Tibial nerve (tissue), 4 donors: ENCODE measurements at places on chromosomes 13 and 19.

DNA sequence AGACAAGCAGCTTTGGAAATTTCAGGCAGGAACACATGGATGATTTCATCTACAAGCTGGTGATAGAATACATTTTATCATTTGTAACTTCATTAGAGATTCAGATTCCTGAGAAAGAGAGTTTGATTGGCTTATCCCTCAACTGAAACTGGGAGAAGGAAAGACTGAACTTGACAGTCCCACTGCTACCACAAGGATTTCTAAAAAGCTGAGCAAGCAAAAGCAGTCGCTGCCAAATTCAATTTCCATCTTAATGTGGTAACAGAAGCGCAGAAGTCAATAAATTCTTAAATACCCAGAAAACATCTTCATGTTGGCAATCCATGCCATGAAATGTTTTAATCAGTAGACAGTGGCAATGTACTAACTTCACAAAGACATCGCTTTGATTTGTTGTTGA lies 172.1 kb upstream of the DACH1 start:
- DNase-seq = no peak

DNA sequence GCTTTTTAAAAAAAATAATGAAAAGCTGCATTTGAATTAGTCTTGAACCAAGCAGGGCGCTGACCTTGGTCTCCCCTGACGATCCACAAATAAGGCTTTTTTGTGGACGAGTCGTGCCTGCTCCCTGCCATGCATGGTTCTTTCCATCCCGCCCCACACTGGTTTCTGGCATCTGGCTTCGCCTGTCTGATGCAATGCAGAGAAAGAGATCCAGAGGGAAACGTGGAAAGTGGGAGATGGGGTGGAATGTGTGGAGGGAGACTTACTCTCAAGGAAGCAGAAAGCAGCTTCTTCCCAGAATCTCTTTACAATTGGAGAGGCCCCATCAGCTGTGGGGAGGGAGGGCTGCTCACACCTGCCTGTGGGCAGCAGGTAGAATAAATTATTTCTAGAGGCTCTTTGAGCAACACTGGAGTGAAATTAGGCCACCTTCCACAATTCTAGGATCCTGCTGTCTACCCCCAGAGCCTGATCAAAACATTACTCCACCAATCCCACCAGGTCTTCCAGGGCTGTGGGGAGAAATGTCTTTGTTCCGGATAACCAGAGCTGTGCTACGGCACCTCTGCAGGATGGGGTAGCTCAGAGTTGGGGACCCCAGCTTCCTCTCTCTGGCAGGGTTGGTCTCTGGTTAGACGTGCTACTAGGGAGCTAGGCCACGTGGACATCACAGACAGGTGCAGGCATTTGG lies 183.5 kb downstream of the UQCRFS1 start:
- no peak for DNase-seq

DNA sequence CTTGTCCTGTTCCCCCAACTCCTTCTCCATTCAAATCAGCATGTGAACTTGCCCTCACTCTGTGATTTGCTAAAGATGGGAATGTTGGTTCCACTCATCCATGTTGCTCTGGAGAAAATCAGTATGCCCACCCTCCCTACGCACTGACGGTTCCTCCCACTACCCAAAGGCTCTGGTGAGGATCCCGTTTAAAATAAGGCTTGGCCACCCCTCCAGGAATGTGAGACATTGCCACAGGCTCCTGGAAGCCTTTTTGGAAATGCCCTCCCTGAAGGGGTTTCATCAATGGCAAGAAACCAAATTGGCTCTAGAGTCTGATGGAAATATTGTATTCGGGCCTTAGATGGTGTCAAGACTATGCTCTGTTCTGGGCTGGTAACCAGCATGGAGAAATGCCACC lies 187.3 kb downstream of the USP12 start:
- no peak for DNase-seq

GRCh38 chr13:40287428-40287827 lies 379.0 kb downstream of the FOXO1 start:
- DNase-seq = no peak

GRCh38 chr19:44754750-44755080 lies 6.2 kb downstream of the BCL3 start:
- DNase-seq = no peak

DNA sequence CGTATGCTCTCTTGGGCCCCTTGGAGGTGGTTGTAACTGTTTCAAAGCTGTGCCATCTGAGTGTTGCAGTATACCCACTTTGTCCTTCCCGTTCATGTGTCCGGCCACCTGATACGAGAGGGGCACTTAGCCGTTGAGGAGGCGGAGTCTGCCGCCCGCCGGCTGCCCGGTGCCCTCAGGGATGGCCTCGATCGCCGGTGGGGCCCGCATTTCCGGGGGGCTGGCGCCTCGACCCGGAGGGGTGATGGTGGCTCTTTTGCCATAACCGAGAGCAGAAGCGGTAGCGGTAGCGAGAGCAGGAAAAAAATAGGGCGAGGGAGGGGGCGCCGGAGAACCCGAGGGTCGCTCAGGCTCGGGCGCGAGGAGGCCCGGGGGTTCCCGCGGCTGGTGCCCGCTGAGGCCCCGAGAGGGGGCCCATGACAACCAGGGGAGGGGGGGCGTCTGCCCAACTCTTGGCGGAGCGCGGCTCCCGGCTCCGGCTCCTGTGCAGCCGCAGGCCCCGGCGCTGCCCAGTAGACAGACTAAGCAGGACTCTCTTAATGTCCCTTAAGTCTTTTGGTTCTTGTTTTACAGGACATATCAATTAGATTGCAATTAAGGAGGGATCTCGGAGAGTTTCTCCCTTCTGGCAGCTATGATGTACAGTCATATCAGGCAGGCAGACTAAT lies 342.7 kb upstream of the SGCG start:
- DNase-seq = no peak

DNA sequence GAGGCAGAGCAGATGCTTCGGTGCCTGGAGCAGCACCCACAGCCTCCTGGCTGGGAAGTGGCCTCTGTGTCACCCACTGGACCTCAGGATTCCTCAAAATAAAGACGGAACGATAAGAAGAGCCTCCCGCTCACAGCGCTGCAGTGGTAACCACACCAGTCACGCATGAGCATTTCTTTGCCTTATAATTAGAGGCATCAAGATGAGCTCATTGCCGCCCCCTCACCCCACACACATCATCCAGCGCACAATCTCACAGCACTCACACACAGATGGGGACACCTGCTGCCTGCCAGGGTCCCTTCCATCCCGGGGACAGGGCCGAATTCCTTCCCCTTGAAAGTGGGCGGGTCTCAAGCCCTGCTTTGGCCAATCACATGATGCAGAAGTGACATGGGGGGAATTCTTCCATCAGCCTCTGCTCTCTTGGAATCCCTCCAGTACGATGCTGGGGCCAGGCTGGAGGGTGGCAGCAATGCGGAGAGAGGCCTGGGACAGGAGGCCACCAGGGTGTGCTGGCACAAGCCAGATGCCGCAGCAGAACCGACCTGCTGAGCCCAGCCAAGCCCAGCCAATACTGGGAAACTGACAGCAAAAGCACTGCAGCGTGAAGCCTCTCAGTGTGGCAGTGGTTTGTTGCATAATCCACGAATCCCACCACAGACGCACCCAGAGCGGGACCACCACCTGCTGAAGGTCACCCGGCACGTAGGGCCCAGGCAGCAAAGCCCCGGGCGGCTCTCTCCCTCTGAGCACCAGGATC lies 16.0 kb downstream of the PIP5K1C start:
- DNase-seq = no peak
